ENCODE measurements at places on chromosomes 2 and 18.
A peak's percentile ranks its signal among the peaks of the same experiment; 100 is the strongest.

- H3K27me3 ChIP-seq: peaks cover 3% of the 10 kb centered on the region
- no peak overlapping the region for H3K4me3 ChIP-seq
- no peak overlapping the region for H3K27ac ChIP-seq
- H3K4me1 ChIP-seq: no peaks in the 10 kb centered on the region
- H3K36me3 ChIP-seq: no peaks in the 10 kb centered on the region
Measured at GRCh38 chr2:166181813-166182154, 54.0 kb upstream of the SCN1A start.

- H3K27ac ChIP-seq: no peak overlapping the region
- no peak overlapping the region for H3K4me3 ChIP-seq
- H3K27me3 ChIP-seq: no peaks in the 10 kb centered on the region
- DNase-seq: no peak
- H3K4me1 ChIP-seq: no peaks in the 10 kb centered on the region
Measured at GRCh38 chr2:122531290-122532071, 776.0 kb downstream of the TSN start.

DNA sequence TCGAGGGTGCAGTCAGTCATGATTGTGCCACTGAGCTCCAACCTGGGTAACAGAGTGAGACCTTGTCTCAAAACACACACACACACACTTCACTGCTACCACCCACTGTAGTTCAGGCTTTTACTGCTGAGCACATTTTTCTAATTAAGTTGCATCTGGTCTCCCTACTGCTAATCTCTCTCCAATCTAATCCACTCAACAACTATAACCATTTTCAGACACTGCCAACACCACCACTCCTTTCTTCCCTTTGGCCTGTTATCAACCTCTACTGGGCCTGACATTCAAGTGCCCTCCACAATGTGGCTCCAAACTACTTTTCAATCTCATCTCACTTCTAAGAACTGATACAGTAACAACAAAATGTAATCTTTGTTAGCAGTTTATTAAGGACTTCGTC is 44.8 kb downstream of the RMP24 start:
- no peak overlapping the region for H3K27ac ChIP-seq
- peaks cover 14% of the 10 kb centered on the region for H3K4me1 ChIP-seq
- no peaks in the 10 kb centered on the region for H3K27me3 ChIP-seq
- peaks cover 4% of the 10 kb centered on the region for H3K36me3 ChIP-seq

GRCh38 chr2:113174376-113174750 is 592 bp downstream of the PSD4 start:
- no peak for DNase-seq
- H3K36me3 ChIP-seq: no peaks in the 10 kb centered on the region
- H3K27me3 ChIP-seq: no peaks in the 10 kb centered on the region
- peak overlapping the region; percentile 97 for H3K27ac ChIP-seq

- no peak for DNase-seq
- peaks cover 27% of the 10 kb centered on the region for H3K4me1 ChIP-seq
- H3K27me3 ChIP-seq: no peaks in the 10 kb centered on the region
Measured at GRCh38 chr2:196153480-196153879, 17.9 kb downstream of the STK17B start.

GRCh38 chr2:120349440-120349921 is 3.5 kb downstream of the INHBB start:
- H3K36me3 ChIP-seq: no peaks in the 10 kb centered on the region
- peak overlapping the region; percentile 56 for H3K27ac ChIP-seq
- H3K4me3 ChIP-seq: no peak overlapping the region
- H3K4me1 ChIP-seq: peaks cover 10% of the 10 kb centered on the region
- DNase-seq: no peak

- H3K27me3 ChIP-seq: peaks cover 42% of the 10 kb centered on the region
- H3K4me3 ChIP-seq: no peak overlapping the region
- no peak for DNase-seq
Measured at GRCh38 chr2:176552501-176553135, 283.4 kb downstream of the MTX2 start.

DNA sequence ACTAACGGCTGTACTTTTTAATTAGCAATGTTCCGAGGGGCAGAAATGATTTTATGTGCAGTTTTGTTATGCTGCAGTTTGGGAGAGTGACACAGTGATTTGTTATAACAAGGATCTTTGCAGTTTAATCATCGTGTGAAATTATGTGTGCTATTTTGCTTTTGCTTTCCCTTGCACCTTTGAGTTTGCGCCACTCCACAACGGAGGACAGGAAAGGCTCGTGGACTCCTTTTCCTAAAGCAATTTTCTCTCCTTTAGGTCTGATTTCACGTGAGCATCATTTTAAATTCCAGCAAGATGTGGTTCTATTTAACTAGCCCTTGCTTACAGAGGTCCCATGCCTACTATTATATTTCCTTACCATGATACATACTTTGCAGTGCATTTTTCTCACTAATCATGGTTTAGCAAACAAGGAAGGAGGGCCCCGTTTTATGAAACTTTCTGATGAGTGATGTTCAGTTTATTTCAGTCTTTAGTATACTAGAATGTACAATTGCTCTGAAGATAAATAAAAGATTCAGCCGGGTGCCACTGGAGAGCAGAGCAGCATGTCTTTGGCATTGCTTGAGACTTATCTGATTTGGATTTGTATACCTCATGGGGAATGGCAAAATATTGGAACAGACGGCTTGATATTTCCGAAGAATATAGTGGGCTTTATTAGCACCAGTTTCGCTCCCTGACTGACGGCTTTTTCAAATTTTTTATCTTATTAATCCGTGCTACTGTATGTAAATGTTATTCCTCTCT is 528.2 kb upstream of the FANCL start:
- no peaks in the 10 kb centered on the region for H3K4me1 ChIP-seq
- H3K27ac ChIP-seq: no peak overlapping the region
- H3K36me3 ChIP-seq: no peaks in the 10 kb centered on the region

- no peaks in the 10 kb centered on the region for H3K36me3 ChIP-seq
- H3K27me3 ChIP-seq: peaks cover 1% of the 10 kb centered on the region
- no peak overlapping the region for H3K27ac ChIP-seq
- no peak for DNase-seq
- no peaks in the 10 kb centered on the region for H3K4me1 ChIP-seq
- no peak overlapping the region for H3K4me3 ChIP-seq
Measured at GRCh38 chr2:186748354-186748753, 54.5 kb downstream of the FAM171B start.

- no peak for DNase-seq
- H3K27me3 ChIP-seq: no peaks in the 10 kb centered on the region
- no peak overlapping the region for H3K4me3 ChIP-seq
Measured at GRCh38 chr2:25470806-25471205, 129.1 kb upstream of the DNMT3A start.

- peaks cover 13% of the 10 kb centered on the region for H3K27me3 ChIP-seq
- no peaks in the 10 kb centered on the region for H3K36me3 ChIP-seq
- no peak overlapping the region for H3K27ac ChIP-seq
- peaks cover 19% of the 10 kb centered on the region for H3K4me1 ChIP-seq
- H3K4me3 ChIP-seq: no peak overlapping the region
Measured at GRCh38 chr18:24491927-24492834, 31.7 kb downstream of the HRH4 start.

GRCh38 chr2:148978706-148979105 is 59.8 kb upstream of the LYPD6B start:
- peaks cover 10% of the 10 kb centered on the region for H3K36me3 ChIP-seq
- H3K27me3 ChIP-seq: no peaks in the 10 kb centered on the region
- H3K27ac ChIP-seq: no peak overlapping the region
- H3K4me1 ChIP-seq: peaks cover 5% of the 10 kb centered on the region
- DNase-seq: no peak

GRCh38 chr2:16327326-16327725 is 338.3 kb downstream of the CYRIA start:
- DNase-seq: no peak
- peaks cover 11% of the 10 kb centered on the region for H3K27me3 ChIP-seq
- no peak overlapping the region for H3K4me3 ChIP-seq
- H3K27ac ChIP-seq: no peak overlapping the region

DNA sequence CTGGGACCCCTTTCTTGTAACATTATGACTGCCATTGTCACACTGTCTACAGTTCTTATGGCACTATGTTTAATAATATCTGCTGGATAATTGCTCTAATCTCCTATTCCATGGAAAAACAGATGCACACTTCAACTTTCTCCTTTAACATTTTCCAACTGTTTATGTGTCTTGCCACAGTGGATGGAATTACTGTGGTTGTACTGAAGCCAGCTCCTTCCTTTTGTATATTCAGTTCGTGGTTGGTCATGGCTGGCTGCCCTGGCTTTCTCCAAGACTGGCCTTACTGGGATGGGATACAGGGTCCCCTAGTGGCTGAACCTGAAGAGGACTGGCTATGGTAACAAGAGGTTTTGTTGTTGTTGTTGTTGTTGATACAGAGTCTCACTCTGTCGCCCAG is 113.9 kb downstream of the SS18 start:
- no peak for DNase-seq
- H3K36me3 ChIP-seq: no peaks in the 10 kb centered on the region
- no peak overlapping the region for H3K27ac ChIP-seq
- peaks cover 2% of the 10 kb centered on the region for H3K27me3 ChIP-seq
- H3K4me3 ChIP-seq: no peak overlapping the region

DNA sequence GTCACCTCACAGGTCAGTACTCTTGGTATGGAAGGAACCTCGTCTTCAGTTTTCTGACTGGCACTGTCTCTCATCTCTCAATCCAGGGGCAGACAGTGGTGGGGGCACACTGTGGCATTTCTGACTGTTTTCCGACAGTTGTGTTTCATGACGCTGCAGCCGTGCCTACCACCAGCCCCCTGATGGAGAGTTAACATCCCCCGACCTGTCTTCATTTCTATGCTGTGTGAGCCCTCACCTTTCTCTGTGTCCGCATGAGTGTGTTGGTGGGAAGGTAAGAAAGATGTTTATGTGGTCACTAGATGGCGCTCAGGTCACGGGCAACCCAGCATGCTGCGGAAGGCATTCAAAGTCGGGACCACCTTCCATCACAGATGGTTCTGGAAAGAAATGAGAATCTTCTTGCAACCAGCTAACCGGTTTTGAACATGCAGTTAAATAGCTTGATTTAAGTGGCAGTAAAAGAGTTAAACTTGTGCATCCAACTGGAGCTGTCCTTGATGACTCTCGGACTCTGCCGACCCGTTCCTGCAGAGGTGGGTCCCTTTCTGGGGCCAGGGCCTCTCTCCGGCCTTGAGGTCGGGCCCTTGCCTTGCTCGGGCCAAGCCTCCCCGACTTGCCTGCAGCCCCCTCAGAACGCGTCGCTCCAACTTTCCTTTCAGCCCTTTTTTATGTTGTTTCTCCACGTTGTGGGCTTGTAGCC is 92.4 kb downstream of the DYSF start:
- DNase-seq: peak; percentile 34
- peaks cover 23% of the 10 kb centered on the region for H3K27me3 ChIP-seq
- peak overlapping the region; percentile 7 for H3K27ac ChIP-seq
- H3K4me3 ChIP-seq: peak overlapping the region; percentile 79
- H3K4me1 ChIP-seq: peaks cover 7% of the 10 kb centered on the region

- no peak for DNase-seq
- peak overlapping the region; percentile 55 for H3K4me3 ChIP-seq
- peaks cover 19% of the 10 kb centered on the region for H3K4me1 ChIP-seq
- H3K27me3 ChIP-seq: peaks cover 30% of the 10 kb centered on the region
- no peaks in the 10 kb centered on the region for H3K36me3 ChIP-seq
Measured at GRCh38 chr18:76518860-76519538, 24.0 kb upstream of the ZNF516 start.

- no peak overlapping the region for H3K27ac ChIP-seq
- no peak for DNase-seq
- no peaks in the 10 kb centered on the region for H3K36me3 ChIP-seq
- H3K4me3 ChIP-seq: no peak overlapping the region
- no peaks in the 10 kb centered on the region for H3K4me1 ChIP-seq
Measured at GRCh38 chr2:199443589-199444130, 14.1 kb downstream of the SATB2 start.

- peak overlapping the region; percentile 15 for H3K4me3 ChIP-seq
- H3K27me3 ChIP-seq: no peaks in the 10 kb centered on the region
- H3K27ac ChIP-seq: peak overlapping the region; percentile 27
- peaks cover 58% of the 10 kb centered on the region for H3K4me1 ChIP-seq
- H3K36me3 ChIP-seq: peaks cover 25% of the 10 kb centered on the region
Measured at GRCh38 chr2:207619764-207620203, 5.4 kb downstream of the METTL21A start.

GRCh38 chr2:136284226-136285119 is 166.5 kb upstream of the CXCR4 start:
- no peak overlapping the region for H3K4me3 ChIP-seq
- H3K4me1 ChIP-seq: peaks cover 44% of the 10 kb centered on the region
- H3K27me3 ChIP-seq: no peaks in the 10 kb centered on the region
- DNase-seq: no peak
- peak overlapping the region; percentile 52 for H3K27ac ChIP-seq

DNA sequence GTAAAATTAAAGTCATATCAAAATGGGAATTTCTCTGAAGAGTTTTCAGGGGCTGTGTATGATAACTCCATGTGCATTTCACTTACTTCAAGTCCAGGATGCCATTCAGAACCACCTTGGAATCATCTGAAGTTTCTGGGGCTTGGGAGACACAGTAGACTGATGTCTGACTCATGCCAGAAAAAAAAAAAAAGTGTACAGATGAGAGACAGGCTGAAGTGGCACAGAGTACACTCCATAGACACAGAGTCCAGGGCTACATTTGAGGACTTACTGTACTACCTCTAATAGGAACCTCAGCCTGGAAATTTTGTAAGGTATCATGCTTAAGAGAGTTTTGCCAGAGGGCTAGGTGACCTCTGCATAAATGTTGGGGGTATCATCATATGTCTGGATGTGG is 92.0 kb downstream of the SS18 start:
- H3K4me3 ChIP-seq: no peak overlapping the region
- H3K27me3 ChIP-seq: no peaks in the 10 kb centered on the region
- H3K4me1 ChIP-seq: no peaks in the 10 kb centered on the region
- H3K36me3 ChIP-seq: peaks cover 9% of the 10 kb centered on the region

GRCh38 chr2:7881466-7881865 is 800.4 kb upstream of the ID2 start:
- H3K27ac ChIP-seq: no peak overlapping the region
- no peak for DNase-seq
- H3K36me3 ChIP-seq: no peaks in the 10 kb centered on the region
- no peaks in the 10 kb centered on the region for H3K4me1 ChIP-seq
- H3K4me3 ChIP-seq: no peak overlapping the region
